ENCODE measurements at places on chromosomes 2 and 18.

DNA sequence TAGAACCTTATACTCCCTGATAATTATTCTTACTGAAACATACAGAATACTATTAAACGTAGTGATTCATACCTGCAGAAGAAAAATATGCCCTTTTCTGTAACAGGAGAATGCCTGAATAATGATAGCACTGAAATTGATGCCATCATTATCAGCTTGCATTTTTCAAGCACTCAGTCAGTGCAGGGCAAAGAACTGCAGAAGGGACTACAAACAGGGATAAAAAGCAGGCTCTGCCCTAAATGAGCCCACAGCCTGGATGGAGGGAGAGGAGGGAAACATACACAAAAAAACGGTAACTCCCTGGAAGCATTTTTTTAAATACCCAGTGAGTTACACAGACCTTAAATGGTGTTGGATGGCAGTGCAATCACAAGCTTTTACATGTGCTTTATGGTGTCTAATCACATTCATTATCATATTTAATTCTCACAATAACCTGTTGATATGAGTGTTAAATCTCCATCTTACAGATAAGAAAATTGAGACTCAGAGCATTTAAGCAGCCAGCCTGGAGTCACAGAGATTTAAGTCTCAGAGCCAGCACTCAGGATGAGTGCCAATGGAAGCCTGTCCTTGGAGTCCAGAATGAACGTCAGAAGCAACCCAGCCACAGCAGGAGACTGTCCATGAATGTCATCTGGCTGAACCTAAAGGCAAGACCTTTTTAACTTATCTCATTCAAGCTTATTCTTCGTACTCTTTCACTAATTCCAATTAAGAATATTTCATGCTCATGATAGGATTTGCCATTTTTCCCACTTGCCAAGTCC is 139.3 kb upstream of the CTNNA2 start:
- no peak for DNase-seq

DNA sequence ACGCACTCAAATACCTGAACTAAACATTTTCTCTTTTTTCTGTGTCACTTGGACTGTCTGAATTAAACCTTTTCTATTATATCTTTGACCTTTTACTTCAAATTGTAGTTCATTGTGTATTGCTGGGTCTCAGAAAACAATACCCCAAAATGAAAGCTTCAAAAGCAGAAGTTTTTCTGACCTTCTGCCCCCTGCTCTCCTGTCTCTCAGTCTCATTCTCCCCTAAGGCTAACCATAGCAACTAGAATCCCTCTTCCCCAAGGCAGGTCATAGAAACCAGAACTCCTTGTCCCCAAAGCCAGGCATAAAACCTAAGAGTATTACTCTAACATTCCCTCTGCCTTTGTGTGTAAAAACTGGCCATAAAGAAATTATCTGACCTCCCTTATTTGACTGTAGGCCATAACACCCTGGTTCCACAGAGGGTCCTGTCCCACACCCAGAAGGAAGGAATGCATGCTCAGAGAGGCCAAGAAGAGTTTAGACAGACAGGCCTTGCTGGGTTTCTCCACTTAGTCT is 93.5 kb upstream of the B3GNT2 start:
- no peak for DNase-seq

GRCh38 chr2:188787021-188787657 is 187.0 kb upstream of the COL3A1 start:
- DNase-seq: no peak

GRCh38 chr18:52319424-52319983 is 20.5 kb upstream of the DCC start:
- no peak for DNase-seq

- no peak for DNase-seq
Measured at GRCh38 chr18:61710082-61710620, 182.7 kb downstream of the RNF152 start.

GRCh38 chr2:111201214-111201613 is 80.5 kb downstream of the BCL2L11 start:
- no peak for DNase-seq
